ENCODE measurements at places on chromosomes 7 and 10. TPM values are rescaled to one million over a fixed set of nuclear protein-coding genes. Genes with fewer than 3 reads are reported as not detected.

SFTPA1 gene
- total RNA-seq = 0.40 TPM

PPP1R3C gene
- total RNA-seq = 3.0 TPM

GRM3 gene
- total RNA-seq = not detected

- no peak overlapping the region for H3K4me3 ChIP-seq
- no peak for DNase-seq
- no peaks in the 10 kb centered on the region for H3K4me1 ChIP-seq
- H3K36me3 ChIP-seq = no peaks in the 10 kb centered on the region
- H3K27ac ChIP-seq = no peak overlapping the region
Observed at GRCh38 chr7:2513702-2514101, 5.9 kb upstream of the LFNG start.

GRCh38 chr10:92377962-92378361 lies 87.0 kb downstream of the MARCHF5 start:
- DNase-seq = no peak
- H3K4me1 ChIP-seq = no peaks in the 10 kb centered on the region
- no peak overlapping the region for H3K4me3 ChIP-seq

DNA sequence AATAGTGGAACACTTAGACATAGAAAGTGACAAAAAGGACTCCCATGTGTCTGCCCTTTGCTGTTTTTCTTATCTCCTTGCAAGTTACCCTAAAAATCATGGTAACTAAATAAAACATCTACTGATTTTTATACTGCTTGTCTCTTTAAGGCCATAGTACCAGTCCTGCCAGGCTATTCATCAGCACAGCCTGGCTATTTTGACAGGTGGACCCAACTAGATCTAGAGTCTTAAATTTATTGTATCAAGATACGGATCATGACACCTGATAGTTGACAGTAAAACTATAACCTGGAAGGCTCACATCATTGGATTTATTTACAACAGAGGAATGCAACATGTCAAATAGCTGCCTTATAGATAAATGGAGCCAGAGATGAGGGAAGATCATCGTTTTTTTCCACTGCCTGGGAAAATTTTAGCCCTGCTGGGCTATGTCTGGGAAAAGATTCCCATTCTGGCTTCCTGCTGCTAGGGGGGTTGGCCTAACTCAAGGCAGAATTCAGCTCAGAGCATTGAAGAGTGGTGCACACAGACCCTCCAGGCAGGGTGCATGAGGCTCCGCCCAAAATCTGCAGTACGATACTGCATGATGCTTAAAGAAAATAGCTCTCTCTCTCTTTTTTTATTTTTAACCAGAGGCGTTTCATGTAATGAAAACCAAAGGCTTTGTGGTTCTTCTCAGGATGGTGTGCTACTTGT lies 292.0 kb upstream of the FZD8 start:
- no peaks in the 10 kb centered on the region for H3K4me1 ChIP-seq
- H3K4me3 ChIP-seq = no peak overlapping the region
- no peak for DNase-seq
- no peak overlapping the region for H3K27ac ChIP-seq
- H3K27me3 ChIP-seq = no peaks in the 10 kb centered on the region

- H3K27ac ChIP-seq = no peak overlapping the region
- no peaks in the 10 kb centered on the region for H3K36me3 ChIP-seq
- no peak overlapping the region for H3K4me3 ChIP-seq
Observed at GRCh38 chr10:130202984-130203621, 66.9 kb downstream of the GLRX3 start.

DNA sequence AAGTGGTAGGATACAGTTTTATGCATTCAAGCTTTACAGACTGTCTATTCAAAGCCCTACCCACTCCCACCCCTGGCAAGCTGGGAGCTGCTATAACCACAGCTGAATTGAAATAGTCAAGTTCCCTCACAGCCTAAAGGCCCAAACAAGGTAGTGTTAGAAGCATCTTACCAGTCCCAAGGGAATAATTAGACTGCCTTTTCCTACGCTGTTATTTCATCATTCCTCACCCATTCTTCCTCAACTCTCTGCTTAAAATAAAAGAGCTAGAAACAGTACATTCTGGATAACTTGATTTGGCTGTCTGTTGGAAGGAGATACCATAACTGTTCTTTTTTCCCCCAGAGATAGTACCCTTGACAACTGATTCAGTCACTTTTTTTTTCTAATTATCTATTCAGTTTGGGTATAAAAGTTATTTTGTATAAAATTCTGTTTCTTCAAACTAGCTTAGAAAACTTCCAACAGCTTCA lies 54.0 kb downstream of the RAPGEF5 start:
- no peaks in the 10 kb centered on the region for H3K27me3 ChIP-seq
- no peak overlapping the region for H3K27ac ChIP-seq
- H3K4me1 ChIP-seq = no peaks in the 10 kb centered on the region
- no peak for DNase-seq

GRCh38 chr7:139748373-139748765 lies 29.4 kb downstream of the HIPK2 start:
- H3K4me1 ChIP-seq = peaks cover 14% of the 10 kb centered on the region
- DNase-seq = no peak
- no peaks in the 10 kb centered on the region for H3K27me3 ChIP-seq
- H3K4me3 ChIP-seq = no peak overlapping the region

GRCh38 chr7:98238976-98239375 lies 13.1 kb downstream of the TECPR1 start:
- no peak for DNase-seq
- H3K36me3 ChIP-seq = no peaks in the 10 kb centered on the region
- no peak overlapping the region for H3K27ac ChIP-seq
- no peak overlapping the region for H3K4me3 ChIP-seq
- no peaks in the 10 kb centered on the region for H3K27me3 ChIP-seq
- no peaks in the 10 kb centered on the region for H3K4me1 ChIP-seq

DNA sequence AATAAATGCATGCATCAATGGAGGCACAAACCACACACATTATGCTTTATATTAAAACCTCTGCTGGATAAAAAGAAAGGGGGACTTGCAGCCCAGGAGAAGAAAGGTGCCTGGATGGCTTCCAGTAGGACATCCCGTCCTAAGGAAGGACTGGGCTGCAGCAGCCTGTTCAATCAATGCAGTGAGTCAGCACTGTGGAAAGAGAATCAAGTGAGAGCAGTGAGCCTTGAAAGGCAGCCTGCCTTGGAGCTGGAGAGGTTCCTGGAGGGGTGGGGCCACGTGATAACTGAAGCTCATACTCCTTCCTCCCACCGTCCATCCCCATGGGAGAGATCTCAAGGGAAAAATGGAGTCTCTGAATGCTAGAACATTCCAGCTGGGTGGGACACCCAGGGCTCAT lies 501.2 kb downstream of the ADRA2A start:
- DNase-seq = no peak
- H3K27ac ChIP-seq = no peak overlapping the region

DNA sequence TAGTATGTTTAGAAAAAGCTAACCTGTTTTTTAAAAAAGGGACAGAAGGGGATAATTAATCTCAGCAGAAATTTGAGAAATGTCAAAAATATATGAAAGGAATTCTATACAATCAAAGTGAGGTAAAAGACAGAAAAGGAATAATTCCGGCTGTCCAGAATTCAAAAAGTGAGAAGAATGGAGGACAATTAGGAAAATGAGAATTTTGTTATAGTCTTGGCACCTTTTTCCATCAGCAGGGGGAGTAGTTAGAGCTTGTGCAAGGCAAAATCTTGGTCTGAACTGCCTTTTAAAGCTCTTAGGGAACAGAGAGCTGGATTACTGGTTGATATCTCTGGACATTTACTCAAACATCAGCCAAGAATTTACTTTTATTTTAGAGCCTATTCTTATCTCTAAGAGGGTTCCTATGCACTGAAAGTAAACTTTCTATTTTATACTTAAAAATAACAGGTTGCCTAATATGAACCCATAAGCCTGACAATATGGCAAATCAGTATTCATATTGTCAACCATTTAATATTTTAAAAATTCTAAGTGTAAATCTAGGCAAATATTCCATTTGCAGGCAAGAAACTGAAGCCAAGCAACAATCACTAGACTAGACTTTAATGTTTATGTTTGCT lies 185.6 kb downstream of the ANK3 start:
- no peaks in the 10 kb centered on the region for H3K36me3 ChIP-seq
- H3K4me3 ChIP-seq = no peak overlapping the region
- no peak for DNase-seq
- no peaks in the 10 kb centered on the region for H3K27me3 ChIP-seq
- H3K27ac ChIP-seq = no peak overlapping the region

DNA sequence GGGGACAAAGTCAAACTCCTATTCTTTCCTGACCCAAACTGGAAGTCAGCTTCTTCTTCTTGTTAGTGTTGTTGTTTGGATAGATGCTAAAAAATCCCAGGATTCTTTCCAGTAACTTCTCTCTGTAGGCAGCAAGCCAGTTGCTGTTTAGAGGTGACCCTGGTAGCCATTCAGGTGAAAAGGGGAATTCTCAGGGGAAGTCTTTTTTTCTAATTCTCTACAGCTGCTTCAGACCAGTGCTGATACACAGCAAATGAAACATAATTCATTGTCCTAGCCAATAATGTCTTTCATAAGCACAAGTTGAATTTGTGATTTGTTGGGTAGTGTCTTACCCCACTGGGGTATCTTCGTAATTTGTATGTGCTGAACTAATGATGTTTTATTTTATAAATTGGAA lies 357.3 kb downstream of the BBS9 start:
- DNase-seq = no peak
- H3K4me3 ChIP-seq = no peak overlapping the region
- no peaks in the 10 kb centered on the region for H3K36me3 ChIP-seq
- no peaks in the 10 kb centered on the region for H3K27me3 ChIP-seq
- H3K4me1 ChIP-seq = no peaks in the 10 kb centered on the region
- H3K27ac ChIP-seq = no peak overlapping the region

Measured in ovary (tissue), 10 donors.